Calu3 (cell line): ENCODE measurements at places on chromosomes 11 and 22.
A peak's percentile ranks its signal among the peaks of the same experiment; 100 is the strongest.

GRCh38 chr11:100673063-100673462 lies 14.0 kb upstream of the ARHGAP42 start:
- DNase-seq: no peak

DNA sequence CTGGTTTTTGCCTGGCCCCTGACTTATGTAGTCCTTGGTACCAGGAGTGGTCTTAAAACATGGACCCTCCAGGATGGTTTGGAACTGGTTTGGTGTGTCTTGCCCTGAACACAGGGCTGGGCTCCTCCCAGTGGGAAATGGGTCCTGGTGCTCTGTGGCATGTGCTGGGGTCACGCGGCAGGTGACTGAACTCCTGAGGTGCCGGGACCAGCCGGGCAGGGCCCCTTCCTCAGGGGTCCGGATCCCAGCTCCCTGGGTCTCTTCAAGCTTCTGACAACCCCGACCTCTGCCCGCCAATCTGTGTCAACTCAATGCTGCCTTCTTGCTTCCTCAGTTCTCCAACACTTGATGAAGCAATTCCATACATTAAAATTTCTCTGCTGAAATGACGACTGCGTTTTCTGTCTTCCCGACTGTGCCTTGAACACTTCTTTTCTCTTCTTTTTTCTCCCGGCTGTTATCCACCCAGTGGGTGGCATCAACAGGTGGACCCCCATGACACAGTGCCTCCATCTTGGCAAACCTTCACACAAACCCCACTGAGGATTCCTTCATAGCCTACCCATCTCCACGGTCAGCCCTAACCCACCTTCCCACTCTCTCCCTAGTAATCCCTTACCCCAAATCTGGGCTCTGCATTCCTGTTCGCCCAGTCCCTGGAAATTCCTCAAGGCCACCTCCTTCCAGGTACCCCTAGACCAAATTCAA lies 4.4 kb downstream of the IFT27 start:
- DNase-seq: no peak

DNA sequence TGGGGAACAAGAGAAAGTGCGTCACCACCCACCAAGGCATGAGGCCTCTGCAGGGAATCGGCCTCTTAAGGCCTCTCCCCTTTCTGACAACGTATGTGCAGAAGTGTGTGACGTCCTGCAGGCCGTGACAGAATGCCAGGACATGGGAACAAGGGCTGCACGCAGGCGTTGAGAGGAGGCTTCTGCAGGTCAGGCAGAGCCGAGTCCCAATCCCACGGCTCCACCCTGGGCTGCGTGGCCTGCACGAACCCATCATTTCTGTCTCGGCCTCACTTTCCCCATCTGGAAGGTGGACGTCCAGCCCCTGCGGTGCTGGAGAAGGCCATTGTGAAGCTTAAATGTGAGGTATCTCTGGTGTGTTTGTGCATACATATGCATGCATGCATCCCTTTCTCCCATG lies 61.8 kb downstream of the SHANK2 start:
- DNase-seq: no peak

DNA sequence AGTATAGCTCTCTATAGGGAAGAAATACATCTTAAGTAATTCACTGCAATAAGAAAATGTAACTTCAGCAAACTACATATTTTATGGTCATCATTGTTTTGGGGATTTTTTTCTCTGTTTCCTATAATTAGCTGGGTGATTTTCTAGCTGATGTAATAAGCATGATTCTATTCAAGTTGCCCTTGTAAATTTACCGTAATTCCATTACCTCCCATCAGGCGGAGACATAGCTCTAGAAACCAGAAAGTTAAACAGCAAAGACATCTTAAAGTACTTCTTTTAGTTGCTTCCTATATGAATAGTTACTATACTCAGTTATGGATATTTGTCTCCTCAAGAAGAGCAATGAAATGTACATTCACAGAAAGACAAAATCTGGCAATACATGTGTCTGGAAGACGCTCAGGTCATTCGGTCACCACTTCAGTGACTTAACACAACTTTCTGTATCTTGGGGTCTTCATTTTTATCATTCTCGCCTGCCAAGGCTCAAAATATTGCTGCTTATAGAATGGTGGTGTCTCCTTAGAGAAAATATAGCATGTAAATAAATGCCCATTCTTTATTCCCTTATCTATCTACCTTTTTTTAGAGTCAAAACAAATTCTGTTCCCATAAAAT lies 239.9 kb upstream of the ZC3H12C start:
- peak; percentile 34 for DNase-seq

GRCh38 chr11:103499710-103500340 lies 390.6 kb downstream of the DYNC2H1 start:
- DNase-seq: no peak

GRCh38 chr22:48089601-48090331 lies 1327.3 kb downstream of the TBC1D22A start:
- no peak for DNase-seq

DNA sequence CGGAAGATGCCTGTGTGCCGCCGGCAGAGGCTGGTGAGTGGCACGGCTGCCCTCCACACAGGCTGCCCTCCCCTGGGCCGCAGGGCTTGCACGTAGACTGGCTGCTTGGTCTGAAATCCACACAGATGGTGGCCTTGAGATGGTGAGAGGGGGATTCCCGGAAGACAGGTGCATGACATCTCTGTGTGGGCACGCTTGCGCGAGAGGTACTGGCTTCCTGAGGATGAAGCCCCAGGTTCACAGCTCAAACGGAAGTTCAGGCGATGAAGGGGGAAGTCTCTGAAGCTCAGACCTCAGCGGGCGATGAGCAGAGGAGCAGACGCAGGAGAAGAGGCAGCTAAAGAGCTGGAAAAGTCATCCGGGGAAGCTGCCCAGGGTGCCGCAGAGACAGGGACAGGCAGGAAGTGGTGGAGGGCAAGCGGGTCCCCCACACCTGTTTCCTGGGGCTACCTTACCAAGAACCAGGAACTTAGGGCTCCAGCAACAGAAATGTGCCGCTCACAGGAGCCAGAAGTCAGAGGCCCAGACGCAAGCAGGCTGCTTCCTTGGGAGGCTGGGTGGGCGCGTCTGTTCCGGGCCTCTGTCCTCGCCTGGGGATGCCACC lies 7.2 kb downstream of the CRELD2 start:
- DNase-seq: no peak

DNA sequence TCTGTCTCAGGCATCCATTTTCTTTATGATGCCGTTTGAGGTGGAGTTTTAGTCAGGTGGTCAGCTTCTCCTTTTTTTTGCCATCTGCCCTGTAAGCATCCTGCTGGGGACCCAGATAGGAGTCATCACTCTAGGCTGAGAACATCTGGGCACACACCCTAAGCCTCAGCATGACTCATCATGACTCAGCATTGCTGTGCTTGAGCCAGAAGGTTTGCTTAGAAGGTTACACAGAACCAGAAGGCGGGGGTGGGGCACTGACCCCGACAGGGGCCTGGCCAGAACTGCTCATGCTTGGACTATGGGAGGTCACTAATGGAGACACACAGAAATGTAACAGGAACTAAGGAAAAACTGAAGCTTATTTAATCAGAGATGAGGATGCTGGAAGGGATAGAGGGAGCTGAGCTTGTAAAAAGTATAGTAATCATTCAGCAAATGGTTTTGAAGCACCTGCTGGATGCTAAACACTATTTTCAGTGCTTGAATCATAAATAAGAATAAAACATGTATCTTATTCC lies 10.9 kb upstream of the HBE1 start:
- DNase-seq: peak; percentile 40

DNA sequence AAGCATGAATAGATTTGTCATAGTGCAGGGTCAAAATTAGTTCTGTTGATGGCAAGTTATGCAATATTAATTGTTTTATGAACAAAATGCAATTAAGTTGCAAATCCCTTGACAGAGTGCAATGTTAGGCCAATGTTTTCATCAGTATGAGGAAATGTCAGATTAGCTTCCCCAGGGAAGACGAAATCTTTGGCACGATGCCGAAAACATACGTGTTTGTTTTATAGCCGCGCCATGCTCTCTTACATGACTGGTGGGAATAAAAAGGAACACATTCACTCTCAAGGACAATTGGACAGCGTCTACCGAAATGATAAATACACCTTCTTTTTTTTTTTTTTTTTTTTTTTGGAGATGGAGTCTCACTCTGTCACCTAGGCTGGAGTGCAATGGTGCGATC lies 27.0 kb downstream of the MFNG start:
- peak; percentile 56 for DNase-seq

DNA sequence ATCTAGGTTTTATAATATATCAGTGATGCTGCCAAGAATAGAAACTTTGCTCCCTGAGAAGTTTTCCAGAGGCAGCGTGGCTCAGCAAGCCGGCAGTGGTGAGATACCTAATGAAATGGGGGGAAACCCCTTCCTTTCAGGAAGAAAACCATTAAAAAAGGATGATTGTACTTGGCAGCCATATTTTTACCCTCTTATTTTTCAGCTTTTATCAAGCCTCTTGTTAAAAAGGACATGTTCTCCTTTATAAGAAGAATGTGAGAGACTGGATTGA lies 9.0 kb upstream of the ME3 start:
- DNase-seq: no peak

- peak; percentile 7 for DNase-seq
Measured at GRCh38 chr11:114395736-114396135, 4.6 kb downstream of the C11orf71 start.

DNA sequence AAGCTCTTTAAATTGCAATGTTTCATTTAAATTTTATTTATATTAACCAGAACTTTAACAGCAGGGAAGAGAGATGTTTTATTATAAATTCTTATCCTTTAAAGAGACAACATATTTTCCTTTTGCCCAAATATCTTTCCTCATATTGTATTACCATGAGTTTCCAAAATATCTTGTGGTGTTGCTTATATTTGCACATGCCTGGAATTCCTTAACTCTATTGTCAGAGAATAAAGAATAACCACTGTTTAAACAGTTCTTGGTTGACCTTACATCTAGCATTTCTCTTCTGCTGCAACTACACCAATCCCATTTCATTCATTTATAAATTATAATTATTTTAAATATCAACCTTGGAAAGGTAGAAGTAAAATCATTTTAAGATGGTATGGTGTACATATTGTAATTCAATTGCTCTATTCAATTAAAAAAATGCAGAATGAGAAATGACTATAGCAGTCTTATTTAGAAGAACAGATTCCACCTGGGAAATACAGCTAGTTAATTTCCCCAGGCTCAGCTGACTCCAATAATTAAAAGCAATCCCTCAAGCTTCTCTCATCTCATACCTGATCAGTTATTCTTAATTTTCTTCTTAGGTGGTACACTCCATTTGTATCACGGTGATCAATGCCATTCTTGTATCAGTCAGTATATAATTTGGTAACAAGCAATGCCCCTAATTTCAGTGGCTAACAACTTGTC lies 923.3 kb downstream of the KCNA4 start:
- DNase-seq: no peak

DNA sequence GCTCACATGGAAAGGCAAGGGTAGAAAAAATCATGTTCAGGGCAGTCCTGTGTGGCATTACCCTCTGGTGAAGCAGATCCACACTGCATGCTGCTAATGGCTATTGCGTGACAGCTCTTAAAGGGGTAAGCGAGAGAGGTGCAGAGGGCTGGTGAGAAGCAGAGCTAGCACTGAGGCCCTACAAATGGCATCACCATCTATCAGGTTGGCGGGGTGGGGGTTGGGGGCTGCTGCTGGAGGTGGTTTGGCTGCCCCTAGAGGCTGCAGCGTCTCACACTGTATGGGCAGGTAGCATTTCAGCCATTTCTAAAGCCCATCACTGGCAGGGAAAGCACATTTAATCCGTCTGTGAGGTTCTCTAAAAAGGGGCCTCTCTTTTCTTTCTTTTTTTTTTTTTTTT lies 16.9 kb upstream of the TMA7B start:
- DNase-seq: no peak

DNA sequence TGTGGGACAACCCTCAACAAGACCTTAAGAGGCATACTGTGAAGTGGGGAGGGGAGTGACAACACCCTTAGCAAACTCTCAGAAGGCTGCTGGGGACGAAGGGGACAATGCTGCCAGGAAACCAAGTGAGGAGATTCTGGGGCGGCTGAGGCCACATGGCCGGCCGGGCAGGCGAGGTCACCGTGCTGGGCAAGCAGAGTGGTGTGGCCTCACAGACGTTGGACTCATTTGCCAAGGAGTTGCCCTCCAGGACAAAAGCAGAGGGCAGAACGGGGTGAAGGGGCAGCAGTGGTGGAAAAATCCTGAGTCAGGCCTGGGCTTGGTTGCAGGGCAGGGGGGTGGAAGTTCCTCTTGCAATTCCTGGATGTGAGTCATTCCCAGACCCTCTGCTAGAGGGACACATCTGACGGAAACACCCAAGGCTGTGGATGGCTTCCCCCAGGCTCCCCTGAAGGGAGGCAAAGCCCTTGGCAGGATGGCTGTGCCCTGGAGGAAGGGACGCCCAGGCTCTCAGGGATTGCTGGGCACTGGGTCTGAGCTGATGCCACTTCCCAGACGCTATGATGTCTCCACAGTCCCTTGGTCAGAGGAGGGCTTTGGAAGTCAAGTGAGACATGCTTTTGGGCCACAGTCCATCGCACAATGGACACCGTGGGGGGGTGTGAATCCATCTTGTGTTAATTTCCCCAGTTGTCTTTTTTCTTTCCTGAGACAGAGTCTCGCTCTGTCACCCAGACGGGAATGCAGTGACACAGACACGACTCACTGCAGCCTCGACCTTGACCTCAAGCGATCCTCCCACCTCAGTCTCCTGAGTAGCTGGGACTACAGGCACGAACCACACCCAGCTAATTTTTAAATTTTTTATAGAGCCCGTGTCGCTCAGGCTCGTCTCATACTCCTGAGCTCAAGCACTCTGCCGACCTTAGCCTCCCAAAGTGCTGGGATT lies 16.2 kb upstream of the SHANK3 start:
- DNase-seq: no peak

DNA sequence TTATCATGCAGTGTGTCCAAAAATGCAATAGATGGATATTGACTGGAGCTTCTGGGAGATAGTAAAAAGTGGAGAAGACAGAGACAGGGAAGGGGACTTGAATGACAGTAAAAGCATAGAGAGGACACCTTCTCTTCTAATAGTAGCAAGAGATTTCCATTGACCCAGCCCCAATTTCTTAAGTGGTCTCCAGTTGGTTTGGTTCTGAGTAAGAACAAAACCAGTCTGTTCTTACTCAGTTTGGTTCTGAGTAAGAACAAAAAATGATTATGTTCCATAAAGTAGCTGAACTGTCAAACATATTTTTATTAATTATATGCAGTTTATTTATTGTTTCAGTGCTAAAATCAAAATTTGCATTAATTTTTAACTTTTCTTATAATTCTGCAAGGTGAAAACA lies 316.8 kb upstream of the MPPED2 start:
- no peak for DNase-seq

DNA sequence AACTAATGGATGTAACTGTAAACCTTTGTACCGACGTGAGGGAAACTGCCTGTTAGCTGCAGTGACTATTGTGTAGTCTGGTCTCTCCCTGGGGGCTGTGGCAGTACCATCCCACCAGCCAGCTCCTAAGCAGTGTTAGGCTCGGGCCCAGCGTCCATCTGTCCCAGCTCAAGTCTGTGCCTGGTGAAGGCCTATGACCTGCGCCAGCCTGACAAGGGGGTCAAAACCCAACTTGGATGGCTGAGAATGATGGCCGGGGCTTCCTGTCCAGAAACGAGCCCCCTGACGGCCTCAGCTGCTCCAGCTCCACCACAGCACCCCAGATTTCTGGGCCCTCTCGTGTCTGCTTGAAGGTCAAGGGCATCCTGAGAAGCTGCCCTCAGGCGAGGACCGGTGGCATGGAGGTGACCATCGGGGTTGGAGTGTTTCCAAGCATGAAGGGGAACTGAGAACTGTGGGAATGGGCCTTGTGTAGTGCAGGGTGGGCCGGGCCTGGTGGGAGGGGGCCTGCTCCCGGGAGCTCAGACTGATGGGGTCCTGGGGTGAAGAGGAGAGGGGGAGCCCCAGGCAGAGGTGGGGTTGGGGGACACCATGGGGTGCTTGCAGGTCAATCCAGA lies 14.3 kb upstream of the SPI1 start:
- DNase-seq: no peak
